Epithelial cell of esophagus (primary cell): ENCODE measurements at places on chromosomes 2 and 18.

GRCh38 chr2:215627771-215628170 is 191.9 kb upstream of the FN1 start:
- DNase-seq: no peak

GRCh38 chr2:203533676-203534591 is 1.2 kb downstream of the RAPH1 start:
- peak; percentile 60 for DNase-seq

DNA sequence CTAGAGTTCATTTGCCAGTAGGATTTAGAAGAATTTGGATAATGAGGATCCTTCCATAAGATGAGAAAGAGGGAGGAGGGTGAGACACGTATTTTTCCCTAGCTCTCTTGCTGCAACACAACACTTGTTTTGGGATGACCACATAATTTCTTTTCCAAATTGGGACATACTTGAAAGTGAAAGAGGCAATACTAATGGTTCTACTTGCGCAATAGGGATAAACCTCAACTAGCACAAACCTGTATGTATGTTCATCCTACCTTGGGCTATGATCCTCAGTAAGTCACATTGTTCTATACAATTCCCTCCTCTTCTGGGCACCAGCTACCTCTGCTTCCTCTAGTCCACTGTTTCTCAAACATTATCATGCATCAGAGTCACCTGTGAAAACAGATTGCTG is 1208.8 kb upstream of the LRRTM1 start:
- DNase-seq: peak; percentile 6

DNA sequence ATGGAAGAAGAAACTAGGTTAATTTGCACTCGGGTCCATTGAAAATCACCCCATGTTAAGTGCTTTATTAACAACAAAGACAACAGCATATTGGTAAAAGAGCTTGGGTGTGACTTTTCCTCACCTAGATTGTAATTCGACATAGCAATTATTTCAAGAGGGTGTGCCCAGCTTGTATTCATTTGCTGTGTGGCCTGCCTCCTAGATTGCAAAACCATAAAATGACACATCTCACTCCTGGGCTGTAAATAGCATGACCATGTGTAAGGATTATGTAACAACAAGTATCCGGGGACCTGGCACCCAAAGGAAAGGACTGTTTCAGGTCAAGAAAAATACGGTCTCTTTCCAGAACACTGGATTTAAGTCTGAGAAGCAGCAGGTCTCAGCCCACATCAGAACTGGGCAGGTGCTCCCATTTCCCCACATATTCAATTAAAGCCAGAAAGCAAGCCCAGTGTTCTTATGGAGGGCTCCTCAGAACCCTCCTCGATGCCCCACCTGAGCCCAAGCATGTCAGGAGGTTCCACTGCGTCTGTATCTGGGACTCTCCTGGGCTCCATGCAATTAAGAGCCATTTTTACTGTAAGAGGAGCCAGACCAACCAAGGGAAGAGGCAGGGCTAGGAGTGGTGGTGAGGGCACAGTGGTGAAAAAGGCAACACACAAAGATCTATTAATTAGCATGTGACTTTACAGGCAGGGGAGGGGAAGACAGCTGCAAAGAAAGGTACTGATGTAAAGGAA is 39.2 kb downstream of the MREG start:
- peak; percentile 94 for DNase-seq

GRCh38 chr2:213415093-213415492 is 130.8 kb downstream of the SPAG16 start:
- DNase-seq: no peak

DNA sequence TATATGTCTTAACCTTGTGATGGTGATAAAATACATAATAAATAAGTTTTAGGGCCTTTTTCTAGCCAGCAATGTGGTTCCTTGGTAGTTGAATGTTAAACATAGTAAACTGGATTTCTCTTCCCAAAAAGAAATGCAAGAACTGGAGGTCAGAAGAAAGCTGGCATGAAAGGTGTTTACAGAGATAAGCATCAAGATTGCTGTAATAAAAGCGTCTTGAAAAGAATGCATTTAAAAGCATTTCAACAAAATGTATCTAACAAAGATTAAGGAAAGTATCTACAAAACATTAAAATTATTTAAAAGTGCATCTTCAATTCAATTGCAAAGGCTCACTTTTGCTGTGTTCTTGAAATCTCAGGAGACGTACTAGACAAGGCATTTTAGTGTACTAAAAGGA is 419.0 kb downstream of the ERBB4 start:
- no peak for DNase-seq

GRCh38 chr18:62877411-62878221 is 162.3 kb downstream of the PHLPP1 start:
- no peak for DNase-seq

GRCh38 chr2:149652526-149652925 is 65.0 kb upstream of the MMADHC start:
- DNase-seq: no peak

DNA sequence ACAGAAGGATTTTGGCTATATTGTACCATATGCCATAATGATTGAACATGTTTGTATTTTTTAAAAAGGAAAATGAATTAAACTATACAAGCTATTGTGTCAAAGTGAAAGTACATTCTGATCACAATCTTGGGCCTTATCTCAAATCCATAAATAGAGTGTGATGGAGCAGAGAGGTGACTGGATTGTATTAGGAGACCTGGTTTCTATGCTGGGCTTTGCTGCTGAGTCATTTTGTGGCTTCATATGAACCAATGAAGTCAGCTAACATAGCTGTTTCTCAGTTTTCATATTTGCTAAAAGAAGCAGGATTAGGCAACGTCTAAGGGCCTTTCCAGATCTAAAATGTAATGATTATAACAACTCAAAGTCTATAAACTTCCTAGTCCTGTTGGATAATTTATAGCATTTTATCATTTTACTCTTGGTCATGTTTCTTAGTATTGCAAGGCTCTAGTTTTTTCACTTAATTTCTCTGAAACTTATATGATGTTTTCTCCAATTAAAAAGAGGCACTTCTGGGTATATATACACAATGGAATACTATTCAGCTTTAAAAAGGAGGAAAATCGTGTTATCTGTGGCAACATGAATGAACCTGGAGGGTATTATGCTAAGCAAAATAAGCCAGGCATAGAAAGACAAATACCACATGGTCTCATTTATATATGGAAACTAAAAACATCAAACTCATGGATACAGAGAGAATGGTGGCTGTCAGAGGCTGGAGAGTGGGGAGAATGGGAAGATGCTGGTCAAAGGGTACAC is 112.3 kb downstream of the MEP1B start:
- peak; percentile 86 for DNase-seq

DNA sequence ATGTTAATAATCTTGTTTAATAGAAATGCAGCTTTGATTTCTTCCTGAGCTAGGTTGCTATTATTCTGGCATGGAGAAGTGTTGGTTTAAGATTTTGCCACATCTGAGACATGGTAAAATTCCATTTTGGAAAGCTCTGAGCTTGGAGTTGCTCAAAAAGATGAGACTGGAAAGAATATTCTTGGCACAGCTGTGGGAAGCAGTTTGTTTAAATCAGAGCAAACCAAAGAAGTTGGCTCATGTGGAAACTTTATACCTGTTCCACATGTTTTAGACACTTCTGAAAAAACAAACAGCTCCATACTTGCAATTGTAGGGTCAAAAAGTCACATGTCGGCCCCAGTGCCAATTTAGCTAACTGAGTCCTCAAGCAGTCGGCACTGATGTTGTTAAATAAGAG is 116.6 kb downstream of the SLC4A3 start:
- DNase-seq: no peak

- DNase-seq: peak; percentile 79
These were observed 1604.2 kb downstream of the LRP1B start for GRCh38 chr2:140526575-140526974.

GRCh38 chr2:172437419-172438341 is 10.3 kb downstream of the ITGA6 start:
- peak; percentile 76 for DNase-seq
